ENCODE measurements at places on chromosomes 7 and 10.

GRCh38 chr10:92850185-92850584, 1.9 kb downstream of the EXOC6 start:
- DNase-seq: no peak

GRCh38 chr7:92614660-92615174, 24.5 kb upstream of the FAM133B start:
- DNase-seq: no peak

- DNase-seq: no peak
Observed at GRCh38 chr7:125828153-125828700, 898.6 kb upstream of the POT1 start.

- no peak for DNase-seq
Observed at GRCh38 chr7:116713500-116713899, 41.5 kb downstream of the MET start.

GRCh38 chr7:132742189-132742612, 165.9 kb upstream of the PLXNA4 start:
- DNase-seq: peak; percentile 20

DNA sequence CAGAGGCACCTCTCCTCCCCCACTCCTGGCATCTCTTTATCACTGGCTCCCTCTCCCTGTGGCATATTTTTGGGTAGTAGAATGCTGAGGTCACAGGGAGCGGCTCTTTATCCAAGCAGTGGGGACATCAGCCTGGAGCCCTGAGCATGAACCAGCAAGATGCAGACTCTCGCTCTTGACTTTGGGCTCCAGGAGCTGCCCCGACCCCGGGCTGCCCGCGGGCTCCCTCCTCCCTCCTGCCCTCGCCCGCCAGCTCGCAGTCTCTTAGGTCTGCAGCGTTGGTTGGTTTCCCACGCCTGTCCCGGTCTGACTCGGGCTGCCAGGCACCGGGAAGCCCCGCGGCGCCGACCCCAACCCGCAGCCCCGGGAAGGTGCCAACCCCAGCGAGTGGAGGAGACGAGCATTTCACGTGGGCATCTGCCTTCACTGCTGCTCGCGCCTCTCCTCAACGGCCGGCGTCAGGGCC, 1.3 kb downstream of the INSYN2A start:
- DNase-seq: no peak

GRCh38 chr10:78215645-78216044, 182.0 kb downstream of the RPS24 start:
- DNase-seq: peak; percentile 56

GRCh38 chr7:29090836-29091601, 55.3 kb downstream of the CPVL start:
- DNase-seq: no peak

DNA sequence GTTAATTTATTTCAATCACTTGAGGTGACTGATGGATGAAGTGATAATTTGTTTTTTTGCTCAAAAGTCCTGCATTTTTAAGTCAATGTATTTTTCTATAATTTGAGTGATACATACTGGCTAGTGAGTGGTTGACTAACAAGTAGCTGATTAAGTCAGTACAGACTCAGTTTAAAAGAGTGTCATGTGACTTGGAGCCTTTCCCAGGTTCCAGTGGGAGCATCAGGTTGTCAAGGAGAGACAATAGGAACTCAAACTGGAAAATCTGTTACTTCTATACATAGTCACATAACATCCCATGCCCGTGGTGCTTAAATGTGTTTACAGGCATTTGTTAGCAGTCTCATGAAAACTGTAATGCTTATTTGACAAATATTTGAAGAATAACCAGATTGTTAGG, 154.7 kb downstream of the ANK3 start:
- no peak for DNase-seq

GRCh38 chr7:135929249-135929648, 47.9 kb downstream of the MTPN start:
- DNase-seq: no peak

- no peak for DNase-seq
Observed at GRCh38 chr10:110857265-110858171, 14.2 kb upstream of the PDCD4 start.

DNA sequence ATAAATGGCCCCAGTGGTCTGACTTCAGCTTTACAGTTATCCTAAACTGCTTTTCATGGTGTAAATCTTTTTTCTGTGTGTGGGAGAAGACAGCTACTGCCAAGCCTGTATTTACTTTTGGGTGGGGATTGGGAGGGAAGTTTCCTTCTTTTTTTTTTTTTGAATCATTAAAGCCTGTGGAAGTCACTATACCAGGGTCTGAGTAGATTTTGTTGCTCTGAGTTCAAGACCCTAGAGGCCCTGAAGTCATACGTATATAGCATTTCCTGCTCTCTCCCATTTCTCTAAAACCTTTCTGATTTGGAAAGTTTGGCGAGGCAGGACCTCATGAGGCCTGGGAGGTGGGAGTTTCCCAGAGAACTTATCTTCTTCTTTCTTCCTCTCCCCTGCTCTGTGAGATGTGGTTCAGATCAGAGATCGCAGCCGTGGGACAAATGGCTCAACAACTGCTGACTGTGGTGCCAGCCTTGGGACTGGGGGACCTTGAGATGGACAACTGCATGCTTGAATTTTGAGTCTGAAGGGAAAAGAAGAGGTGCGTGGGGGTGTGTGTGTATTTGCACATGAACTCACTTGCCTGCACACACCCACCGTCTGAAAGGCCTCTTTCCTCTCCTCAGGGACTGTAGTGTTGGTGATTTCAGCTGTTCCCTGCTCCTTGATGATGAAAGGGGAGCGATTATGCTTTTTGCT, 18.1 kb downstream of the LRMDA start:
- DNase-seq: no peak

DNA sequence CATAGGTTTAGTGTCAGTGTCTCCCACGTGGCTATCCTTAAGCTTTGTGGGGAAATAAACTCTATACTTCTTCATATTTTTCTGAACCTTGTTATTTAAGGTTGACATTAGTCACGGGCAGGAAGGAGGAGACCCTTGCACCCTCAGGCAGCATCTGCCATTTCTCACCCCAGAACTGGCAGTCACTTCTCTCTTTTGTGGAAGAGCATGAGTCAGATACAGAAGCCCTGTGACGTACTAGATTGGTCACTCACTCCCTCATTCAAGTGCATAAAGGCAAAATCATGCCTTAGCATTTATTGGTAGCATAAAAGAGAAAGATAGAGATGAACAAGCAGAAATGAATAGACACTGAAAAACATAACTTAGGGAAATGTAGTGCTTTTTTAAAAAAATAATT, 206.0 kb upstream of the MDFIC start:
- DNase-seq: no peak

DNA sequence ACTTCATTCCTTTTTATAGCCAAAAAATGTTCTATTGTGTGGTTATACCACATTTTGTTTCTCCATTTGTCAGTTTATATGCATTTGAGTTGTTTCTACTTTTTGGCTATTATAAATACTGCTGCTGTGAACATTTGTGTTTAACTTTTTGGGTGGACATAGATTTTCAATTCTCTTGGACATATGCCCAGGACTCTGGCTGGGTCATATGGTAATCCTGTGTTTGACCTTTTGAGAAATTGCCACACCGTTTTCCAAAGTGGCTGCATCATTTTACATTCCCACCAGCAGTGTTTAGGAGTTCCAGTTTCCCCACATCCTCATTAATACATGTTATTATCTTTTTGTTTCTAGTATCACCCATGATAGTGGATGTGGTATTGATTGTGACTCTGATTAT, 39.4 kb downstream of the CSGALNACT2 start:
- no peak for DNase-seq

DNA sequence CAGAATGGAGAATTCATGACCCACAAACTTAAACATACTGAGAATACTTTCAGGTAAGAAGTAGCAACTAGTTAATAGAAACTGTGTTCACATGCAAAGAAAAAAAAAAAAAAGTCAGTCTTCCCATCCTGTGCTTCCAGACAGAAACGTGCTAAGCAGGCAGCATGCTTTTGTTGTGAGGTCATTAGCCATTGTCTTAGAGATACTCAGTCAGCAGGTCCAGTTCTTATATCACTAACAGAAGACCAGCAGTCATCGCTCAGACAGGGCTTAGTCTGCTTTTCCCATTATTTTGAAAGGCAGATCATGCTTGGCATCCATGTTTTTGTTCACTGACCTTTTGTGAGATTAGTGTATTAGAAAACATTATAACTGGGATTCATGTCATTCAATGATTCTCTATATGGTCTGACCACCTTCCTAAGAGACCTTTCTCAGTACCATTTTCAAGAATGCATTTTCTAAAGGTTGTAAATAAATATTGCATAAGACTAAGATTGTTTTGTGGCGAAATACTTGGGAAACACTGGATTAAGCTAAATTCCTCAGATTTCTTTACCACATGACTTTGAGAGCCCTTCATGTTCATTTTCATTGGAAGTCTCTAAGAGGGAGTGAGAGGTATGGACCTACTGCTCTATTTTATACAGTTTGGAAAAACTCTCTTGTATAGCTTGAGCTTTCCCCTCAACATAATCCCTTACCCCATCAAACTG, 45.0 kb upstream of the AGBL3 start:
- DNase-seq: peak; percentile 83

DNA sequence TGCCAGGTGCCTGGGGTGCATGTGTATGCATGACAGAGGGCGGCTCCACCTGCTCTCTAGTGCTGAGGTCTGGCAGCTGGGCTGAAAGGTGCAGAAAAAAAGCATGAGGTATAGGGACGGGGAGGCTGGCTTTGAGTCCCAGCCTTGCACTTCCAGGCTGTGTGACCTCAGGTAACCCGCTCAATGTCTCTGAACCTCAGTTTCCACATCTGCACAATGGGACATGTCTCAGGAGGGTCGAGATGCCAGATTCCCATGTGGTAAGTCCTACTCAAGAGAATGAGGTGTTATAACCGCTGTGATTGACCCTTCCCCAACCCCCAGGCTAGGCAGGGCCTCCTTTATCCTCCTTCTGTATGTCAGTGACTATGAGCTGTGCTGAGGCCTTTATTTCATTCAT, 48.8 kb downstream of the ARHGAP22 start:
- DNase-seq: no peak

DNA sequence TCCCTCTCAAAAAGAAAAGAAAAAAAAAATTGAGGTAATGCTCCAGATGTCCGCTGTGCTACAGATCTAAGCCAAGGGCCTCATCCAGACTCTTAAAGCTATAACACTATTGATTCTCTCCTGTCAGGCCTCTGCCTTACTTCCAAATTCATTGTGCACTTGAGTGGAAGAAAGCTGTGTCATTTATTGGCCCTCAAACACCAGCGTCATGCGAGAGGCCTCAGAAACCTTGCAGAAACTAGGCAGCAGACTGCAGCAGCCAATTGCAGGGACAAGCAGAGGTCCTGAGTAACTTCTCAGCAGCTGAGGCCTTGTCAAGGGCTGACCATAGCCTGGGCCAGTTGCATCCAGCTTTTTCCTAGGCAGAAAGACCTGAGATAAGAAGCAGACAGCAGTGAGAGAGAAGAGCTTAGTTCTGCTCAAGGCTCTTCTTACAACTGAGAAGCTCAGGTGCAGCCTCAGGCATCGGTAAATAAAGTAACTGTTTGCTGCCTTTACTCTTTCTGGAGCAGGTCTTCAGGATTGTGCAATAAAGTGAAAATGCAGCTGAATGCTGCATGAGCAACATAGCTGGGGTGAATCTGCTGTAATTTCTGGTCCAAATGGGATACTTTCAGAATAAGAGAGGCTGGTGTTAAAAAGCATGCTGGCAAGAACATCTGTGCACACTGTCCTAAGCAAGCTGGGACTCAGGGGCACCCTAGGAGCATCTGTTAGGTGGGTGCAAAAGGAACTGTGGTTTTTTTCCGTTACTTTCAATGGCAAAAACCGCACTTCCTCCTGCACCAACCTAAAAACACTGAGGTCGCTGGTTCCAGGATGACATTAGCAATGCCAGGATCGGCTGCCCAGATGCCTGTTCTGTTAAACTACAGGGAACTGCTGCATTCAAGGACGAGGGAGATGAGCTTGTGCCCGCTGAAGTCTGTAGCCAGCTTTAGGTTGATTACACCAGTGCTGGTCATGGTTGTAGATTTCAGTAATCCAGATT, 181.8 kb upstream of the PFKP start:
- no peak for DNase-seq

- peak; percentile 42 for DNase-seq
Observed at GRCh38 chr7:40918701-40919271, 784.0 kb downstream of the SUGCT start.

GRCh38 chr7:1950066-1950451, 280.0 kb downstream of the ELFN1 start:
- no peak for DNase-seq

GRCh38 chr7:31695859-31696614, 9.0 kb downstream of the PPP1R17 start:
- DNase-seq: no peak

DNA sequence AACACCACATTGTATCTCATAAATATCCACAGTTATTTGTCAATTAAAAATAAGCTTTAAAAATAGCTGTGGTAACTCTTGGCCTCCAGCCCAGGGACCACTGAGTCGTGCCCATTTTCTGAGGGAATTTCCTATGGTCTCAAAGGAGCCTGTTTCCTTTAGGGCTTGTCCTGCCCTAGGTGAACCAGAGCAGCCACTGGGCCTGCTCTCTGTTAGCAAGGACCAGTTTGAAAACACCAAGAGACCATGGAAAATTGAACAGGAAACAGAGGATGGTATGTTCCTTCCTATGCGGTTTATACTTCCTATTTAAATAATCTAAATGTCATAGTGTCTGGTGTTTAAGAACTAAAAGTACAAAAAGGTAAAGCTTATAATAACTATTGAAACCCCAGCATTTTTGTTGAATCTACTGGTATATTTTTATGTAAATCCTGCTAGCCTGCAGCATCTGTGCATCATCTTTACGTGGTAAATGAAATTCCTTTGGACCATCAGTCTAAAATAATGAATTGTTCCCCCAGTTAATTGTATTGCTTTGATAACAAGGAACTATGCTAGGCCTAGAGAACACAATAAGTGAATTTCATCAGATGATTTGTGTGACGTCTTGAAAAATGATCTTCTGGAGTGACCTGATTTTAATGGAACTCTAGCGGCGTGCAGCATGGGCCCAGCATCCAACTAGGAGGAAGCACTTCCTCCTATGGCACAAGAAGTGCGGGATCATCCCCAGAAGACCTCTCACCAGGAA, 333.7 kb downstream of the GFRA1 start:
- no peak for DNase-seq

DNA sequence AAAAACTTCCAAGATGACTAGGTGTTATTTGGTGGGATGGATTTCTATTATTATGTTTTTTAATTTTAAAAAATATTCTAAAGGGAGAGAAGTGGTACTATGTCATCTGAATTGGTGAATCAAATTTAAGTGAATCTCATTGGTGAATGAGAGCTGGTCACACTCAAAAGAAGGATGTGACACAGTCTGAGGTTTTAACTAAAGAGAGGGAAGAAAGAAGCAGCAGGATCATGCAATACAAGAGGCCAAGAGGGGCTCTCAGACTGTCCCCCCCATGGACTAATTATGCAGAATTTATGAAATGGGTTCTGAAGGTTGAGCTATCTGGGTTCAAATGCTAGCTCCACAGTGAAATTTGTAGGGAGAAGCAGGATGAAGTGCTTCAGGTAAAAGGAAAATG, 16.2 kb downstream of the MACC1 start:
- no peak for DNase-seq

Data from GM04504 (cell line).